SJSA1 (cell line): ENCODE measurements at places on chromosomes 12 and 14.

GRCh38 chr14:98210045-98210672, 1061.8 kb downstream of the BCL11B start:
- DNase-seq = no peak

- peak; percentile 85 for DNase-seq
Observed at GRCh38 chr12:2959505-2960389, 550 bp downstream of the TEAD4 start.

DNA sequence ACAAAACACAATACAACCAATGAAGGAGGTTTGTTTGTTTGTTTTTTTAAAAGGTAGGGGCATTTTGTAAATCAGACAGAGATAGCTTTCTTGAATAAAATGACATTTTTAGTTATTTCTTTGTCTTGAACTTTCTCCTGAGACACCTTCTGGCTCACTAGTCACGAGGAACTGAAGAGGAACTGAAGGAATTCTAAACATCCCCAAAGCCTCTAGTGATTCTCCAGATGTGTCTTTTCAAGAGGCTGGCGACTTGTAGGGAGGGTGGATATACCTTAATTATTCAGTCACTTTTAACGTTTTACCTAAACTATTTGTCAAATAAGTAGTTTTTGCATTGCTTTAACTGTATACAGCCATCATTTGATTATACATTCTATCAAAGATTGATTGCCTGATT, 211.2 kb upstream of the LRIG3 start:
- no peak for DNase-seq

DNA sequence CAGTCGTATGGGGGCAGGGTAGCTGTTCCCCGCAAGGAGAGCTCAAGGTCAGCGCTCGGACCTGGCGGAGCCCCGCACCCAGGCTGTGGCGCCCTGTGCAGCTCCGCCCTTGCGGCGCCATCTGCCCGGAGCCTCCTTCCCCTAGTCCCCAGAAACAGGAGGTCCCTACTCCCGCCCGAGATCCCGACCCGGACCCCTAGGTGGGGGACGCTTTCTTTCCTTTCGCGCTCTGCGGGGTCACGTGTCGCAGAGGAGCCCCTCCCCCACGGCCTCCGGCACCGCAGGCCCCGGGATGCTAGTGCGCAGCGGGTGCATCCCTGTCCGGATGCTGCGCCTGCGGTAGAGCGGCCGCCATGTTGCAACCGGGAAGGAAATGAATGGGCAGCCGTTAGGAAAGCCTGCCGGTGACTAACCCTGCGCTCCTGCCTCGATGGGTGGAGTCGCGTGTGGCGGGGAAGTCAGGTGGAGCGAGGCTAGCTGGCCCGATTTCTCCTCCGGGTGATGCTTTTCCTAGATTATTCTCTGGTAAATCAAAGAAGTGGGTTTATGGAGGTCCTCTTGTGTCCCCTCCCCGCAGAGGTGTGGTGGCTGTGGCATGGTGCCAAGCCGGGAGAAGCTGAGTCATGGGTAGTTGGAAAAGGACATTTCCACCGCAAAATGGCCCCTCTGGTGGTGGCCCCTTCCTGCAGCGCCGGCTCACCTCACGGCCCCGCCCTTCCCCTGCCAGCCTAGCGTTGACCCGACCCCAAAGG, 804 bp downstream of the GAPDH start:
- DNase-seq = peak; percentile 83

DNA sequence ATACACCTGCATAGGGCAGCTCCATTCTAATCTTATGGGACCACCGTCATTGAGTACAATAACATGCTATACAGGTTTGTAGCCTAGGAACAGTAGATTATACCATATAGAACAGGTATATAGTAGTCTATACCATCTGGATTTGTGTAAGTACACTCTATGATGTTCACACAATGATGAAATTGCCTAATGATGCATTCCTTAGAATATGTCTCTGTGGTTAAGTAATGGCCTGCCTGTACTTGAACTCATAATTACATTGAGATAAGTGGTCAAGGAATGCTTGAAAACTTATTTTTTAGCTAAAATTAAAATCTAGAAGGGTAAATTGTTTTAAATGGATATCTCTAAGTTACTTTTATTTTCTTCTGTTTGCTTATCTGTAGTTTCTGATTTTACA, 152.7 kb downstream of the SRGAP1 start:
- no peak for DNase-seq

GRCh38 chr12:108173892-108174291, 44.8 kb downstream of the WSCD2 start:
- no peak for DNase-seq

GRCh38 chr12:54379398-54380201, 4.9 kb downstream of the ZNF385A start:
- DNase-seq = peak; percentile 93

GRCh38 chr14:99231161-99231849, 40.7 kb downstream of the BCL11B start:
- DNase-seq = no peak

GRCh38 chr14:93049315-93049714, 66.4 kb downstream of the ITPK1 start:
- no peak for DNase-seq

GRCh38 chr14:77241955-77242354, 29.1 kb downstream of the NGB start:
- no peak for DNase-seq

- no peak for DNase-seq
Observed at GRCh38 chr14:79788346-79788745, 423.0 kb downstream of the DIO2 start.

DNA sequence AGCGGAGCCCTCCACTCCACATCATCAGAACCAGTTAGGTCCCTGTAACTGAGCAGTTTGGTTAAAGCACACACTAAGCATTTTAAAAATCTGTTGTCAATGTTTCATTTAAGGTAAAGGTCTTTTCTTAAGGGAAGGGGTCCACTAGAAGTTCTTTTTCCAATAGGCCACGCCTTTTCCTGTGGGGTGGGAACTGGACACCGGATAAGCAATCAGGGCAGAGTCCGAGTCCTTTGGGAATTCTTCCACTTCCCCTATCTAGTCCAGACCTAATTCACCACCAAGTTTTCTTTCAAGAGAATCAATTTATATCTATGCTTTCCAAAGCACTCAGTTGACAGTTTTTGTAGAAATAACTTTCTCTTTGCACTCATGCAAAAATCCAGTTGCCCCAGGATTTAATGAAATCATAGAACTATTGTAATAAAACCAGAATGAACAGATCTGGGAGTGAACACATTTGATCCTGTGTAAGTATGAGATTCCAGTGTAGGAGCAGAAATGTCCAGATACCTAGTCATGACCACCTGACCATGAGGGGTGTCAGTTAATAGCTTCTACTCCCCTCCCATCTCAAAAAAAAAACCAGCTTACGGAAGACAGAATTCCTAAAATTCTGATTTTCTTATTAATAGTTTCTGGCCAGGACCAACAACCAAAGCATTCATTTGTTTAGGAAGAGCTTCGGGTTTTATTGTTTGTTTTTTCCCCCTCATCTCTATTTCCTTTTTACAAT, 11.7 kb downstream of the VPS37B start:
- no peak for DNase-seq

GRCh38 chr12:71655907-71656306, 7.7 kb downstream of the ZFC3H1 start:
- DNase-seq = no peak

- DNase-seq = no peak
Observed at GRCh38 chr14:67564236-67564635, 31.1 kb downstream of the PLEKHH1 start.

DNA sequence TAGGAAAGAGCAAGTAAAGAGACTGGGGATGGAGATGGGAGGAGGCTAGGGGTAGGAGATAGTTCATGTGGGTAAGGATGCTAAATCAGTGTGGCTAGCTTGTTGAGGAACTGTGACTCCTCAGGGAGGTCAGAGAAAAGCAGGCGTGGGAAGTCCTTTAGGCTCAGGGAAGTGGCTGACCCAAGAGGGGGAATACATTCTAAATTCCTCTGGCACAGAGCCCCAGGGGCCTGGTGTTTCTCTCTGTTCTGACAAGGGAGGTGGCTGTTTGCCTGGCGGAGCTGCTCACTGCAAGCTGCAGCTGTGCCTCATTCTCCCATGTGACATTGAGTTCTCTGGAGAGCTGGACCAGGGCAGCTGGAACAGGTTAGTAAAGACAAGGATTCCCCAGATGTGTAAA, 152.2 kb upstream of the SLC38A2 start:
- DNase-seq = peak; percentile 35

DNA sequence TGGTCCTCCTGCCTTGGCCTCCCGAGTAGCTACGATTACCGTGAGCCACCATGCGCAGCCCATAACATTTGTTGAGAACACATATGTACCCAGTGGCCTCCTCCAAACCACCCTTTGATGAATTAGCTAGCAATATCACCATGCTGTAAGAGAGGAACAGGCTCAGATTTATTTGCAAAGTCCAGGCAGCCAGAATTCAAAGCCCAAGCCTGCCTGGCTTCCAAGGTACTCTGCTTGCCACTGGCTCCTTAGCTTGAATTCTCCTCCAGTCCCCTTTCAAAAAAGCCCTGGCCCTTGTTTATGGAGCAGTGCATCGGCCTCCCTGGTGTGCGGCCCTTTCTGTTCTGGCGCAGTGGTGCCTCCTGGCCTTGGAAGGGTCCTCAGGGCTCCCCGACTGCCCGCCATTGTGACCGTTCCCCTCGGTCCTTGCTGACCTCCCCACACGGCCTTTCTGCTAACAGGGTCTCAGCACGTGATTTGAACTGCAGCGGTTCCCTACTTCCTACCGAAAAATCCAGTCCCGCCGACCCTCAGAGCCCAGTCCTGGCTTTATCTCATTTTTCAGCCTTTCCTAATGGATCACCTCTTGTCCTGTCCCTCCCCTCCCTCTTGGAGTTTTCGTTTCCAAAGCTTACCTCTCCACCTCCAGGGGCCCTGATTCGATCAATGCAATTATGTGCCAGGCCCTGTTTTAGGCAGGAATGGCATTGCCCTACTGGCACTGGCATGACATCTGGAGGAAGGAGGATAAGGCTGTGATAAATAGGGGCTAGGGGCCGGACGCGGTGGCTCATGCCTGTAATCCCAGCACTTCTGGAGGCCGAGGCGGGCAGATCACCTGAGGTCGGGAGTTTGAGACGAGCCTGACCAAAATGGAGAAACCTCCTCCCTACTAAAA, 22.0 kb downstream of the SLC25A29 start:
- DNase-seq = no peak

GRCh38 chr14:102805941-102806340, 28.7 kb downstream of the TRAF3 start:
- no peak for DNase-seq

DNA sequence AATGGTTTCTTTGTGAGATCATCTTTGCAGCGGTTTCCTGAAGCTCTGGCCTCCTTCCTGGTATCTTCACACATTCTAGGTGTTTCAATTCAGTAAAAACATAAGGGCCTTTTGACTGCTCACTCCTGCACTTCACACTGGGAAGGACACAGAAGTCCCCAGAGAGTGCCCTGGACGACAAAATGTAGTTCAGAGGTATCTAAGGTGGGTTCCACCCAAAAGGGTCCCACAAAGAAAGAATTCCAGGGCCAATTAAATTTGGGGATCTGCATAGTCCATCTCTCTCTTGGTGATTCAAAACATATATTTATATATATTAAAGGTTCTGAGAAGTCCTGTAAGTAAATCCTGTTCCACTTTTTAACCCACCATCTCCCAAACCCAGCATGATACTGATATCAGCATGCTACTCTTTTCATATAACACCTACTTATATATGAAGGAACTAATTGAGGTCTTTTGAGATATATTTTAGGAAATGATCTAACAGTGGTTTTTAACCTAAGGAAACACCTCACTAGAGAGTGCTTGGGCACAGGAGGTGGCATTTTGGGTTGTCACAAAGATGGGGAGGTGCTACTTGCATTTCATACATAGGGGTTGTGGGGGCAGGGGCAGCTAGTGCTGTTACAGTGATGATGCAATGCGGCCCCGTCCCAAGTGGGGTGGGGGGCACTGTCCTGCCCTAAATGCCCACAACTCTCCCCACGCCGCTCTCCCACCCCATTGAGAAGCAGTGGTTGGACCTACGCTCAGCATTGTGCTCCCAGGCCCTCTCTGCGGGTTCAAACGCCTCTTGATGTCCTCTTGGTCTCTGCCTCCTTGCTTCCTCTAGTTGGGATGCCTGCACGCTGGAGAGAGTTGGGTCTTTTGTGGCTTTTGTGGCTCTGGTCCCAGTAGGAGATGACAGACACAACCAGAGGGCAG, 109.4 kb downstream of the ARF6 start:
- no peak for DNase-seq
